ENCODE measurements at places on chromosomes 5 and 9.

DNA sequence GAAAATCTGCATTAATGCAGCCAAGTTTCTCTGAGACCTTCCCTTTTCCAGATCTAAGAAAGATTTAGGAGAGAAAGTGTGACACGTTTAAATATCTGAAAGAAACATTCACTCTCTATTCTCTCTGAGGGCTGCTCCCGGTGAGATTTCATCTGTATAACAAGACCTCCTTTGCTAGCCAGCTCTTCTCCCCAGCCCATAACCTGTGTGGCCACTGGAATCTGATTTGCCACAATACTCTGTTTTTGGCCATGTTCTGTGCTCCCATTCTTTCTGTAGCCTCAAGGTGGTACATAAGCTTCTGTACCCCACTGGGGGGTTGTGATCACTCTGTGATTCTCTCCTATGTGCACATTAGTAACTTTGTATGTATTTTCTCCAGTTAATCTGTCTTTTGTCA is 291.0 kb upstream of the SEMA6A start:
- no peak for DNase-seq

DNA sequence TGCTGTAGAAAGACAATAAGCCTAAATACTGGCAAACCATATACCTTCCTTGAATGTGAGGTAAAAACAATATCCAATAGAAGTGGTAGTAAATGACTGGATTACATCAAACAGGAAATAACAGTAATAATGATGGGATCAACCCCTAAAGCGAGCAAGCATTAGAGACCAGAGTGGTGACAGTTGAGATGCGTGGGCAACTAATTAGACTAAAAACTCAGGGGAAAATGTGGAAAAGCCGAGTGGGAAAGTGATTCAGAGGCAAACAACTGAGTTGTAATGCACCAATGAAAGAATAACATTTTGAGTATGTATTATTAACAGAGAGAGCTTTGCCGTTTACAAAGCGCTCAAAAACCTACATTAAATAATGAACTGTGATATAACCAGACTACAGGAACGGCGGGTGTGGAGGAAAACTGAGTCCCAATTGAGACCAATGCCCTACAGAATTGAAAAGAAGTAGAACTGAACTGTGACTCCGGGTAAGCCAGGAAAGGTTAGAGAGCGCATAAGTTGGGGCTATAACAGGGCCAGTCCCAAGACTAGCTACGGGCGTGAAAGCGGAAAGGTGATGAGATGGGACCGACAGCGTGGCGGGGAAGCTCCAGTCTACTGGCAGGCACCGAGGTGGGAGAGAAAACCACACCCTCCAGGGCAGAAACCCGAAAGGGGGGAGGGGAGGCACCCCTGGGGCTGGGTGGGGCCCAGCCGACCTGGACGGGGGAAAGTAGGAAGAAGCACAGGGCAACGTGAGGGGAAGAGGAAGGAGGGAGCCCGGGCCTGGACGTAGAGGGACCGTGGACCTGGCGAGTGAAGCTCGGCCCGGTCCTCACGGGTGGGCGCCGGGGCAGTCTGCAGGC is 592 bp downstream of the UBAP2 start:
- DNase-seq, result no peak

- DNase-seq, result no peak
These were observed 34.7 kb downstream of the DAP start for GRCh38 chr5:10726179-10726912.

- no peak for DNase-seq
These were observed 357.8 kb downstream of the TMEM167A start for GRCh38 chr5:82719368-82719767.

DNA sequence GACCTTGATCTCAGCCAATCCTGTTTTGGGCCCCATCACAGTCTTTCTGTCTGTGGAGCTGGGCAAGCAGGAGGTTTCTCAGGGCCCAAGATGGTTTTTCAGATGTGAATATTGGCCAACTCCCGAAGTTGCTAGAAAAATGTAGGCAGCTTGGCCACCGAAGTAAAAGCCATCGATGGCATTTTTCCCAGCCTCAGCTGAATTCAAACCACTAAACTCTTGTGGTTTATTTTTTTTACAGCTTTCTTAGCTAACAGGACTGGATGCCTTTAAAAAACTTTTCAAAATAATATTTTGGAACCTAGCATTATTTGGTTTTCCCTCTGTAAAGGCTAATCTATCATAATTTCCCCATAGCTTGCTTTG is 102.5 kb upstream of the ERCC6L2 start:
- DNase-seq, result peak; percentile 89

- DNase-seq, result no peak
These were observed 32.5 kb upstream of the ABLIM3 start for GRCh38 chr5:149108651-149109280.

DNA sequence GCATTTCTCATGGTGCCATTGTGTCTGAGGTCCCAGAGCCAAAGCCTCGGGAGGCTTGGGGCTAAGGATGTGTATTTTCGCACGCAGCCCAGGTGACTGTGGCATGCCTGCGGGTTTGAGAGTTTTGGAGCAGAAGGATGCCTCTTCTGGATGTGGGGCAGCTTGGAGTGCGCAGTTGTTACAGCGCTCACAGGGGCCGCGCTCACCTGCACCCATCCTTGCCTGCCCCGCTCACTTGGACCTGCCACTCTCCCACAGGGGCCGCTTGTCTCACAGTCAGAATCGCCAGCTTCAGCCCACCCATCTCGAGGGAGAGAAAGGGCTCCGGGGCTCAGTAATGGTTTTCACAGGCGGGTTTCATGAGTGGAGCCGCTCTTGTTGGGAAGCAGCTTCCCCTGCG is 132.9 kb downstream of the MVB12B start:
- DNase-seq, result no peak

GRCh38 chr9:129999141-129999510 is 43.9 kb downstream of the FNBP1 start:
- DNase-seq, result no peak

- no peak for DNase-seq
These were observed 285.2 kb upstream of the ITGA1 start for GRCh38 chr5:52502460-52502999.

- DNase-seq, result peak; percentile 100
These were observed 18.2 kb downstream of the SLC22A5 start for GRCh38 chr5:132387640-132388117.

DNA sequence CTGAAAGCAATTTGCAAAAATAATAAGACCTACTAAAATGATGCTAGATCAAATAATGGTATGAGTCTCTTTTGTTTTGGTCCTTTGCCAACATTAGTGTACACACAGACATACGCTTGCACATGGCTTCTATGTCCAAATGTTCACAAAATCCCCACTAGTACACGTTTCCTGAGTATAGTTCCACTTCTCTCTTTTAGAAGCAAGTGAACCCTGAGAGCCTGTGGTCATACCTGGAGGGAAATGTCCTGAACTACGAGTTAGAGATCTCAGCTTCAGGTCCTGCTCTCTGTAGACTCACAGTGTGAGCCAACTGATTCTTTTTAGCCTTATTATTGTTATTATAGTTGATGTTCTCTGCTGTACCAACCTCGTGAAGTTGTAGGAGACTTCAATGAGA is 47.3 kb upstream of the ACTBL2 start:
- DNase-seq, result no peak

- no peak for DNase-seq
These were observed 37.5 kb downstream of the RETREG1 start for GRCh38 chr5:16579142-16579847.

DNA sequence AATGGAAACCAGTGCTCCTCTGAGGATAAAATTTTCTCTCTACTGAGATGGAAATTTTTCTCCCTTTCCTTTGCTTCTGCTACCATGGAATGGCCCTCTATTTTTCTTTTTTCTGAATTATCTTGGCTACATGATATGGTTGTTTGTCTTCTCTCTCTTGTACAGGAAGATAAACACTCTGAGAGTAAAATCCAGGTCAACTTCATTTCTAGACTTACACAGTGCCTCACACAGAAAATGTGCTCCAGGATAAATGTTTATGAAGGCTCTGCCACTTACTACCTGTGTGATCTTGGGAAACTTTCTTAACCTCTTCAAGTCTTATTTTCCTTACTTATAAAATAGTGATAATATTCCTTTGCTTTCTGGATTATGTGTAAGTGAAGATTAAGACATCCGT is 153.9 kb downstream of the PRELID2 start:
- no peak for DNase-seq

- no peak for DNase-seq
These were observed at the start of gene HMMR for GRCh38 chr5:163460562-163461171. TSS of gene HMMR (plus strand) at chr5:163460632. CDS start at chr5:163460693, 61 bp downstream.

DNA sequence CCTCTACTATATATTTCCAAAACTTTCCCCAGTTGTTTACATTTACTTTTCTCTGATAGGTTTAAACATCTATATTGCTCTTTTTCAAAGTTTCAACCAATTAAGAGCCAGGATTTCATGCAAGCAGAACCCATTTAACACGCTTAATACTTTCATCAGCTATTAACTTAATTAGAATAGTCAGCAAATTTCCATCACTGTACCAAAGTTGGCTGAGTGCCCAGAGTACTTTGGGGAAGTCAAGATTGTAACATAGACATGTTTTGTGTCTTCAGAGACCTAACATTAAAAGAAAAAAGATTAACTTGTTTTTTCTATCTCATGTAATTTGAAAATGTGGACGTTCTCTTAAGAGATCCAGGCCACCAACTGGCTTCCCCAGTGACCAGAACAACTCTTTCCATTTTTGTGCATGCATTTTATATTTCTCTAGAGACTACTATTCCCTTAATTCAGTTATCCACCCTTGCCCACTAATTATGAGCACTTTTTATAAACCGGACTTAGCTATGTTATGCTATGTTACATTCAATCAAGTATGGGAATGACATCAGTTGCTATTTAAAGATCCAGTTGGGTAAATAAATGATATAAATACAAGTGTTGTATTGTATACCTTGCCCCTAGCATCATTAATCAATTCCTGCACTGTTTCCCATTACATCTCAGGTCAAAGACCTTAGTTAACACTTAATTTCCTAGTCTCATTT is 478.1 kb upstream of the NMUR2 start:
- no peak for DNase-seq

DNA sequence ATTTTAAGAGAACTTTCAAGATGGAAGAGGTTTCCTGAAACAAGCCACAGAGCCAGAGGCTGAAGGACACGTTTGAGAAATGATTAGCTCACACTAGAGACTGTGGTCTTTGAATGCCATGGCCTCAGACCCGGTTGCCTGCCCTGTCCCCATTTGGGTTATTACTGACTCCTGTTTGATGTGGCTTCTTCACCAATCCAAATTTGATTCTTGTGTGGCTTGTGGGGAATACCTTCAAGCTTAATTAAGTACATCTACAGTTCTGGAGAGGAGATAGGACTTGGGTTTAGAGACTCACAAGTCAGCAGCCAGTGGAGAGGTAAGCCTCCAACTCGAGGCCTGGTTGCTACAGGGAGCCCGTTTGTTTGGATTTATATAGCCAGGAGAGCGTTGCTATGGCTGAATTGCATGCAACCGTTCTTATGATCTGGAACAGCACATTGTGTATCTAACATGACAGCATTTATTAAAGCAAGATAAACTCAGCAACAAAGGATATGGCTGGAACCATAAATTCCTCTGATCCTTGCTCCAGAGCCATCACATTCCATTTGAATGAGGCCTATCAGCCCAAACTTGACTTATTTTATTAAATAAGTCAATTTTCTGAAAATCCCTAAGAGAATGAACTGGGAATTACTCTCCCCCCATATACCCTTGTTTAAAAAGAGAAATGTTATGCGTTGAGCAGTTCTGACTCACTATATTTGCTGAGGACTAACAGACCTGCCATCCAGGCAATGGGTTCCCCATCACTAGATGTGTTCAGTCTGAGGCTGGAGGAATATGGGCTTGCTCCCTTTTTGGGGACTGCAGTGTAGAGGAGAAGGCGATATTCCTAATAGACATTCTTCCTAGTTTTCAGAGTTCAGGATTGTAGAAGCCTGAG is 88.4 kb upstream of the TNFSF8 start:
- peak; percentile 64 for DNase-seq

GRCh38 chr9:135506327-135507103 is 6.0 kb downstream of the MRPS2 start:
- no peak for DNase-seq

GRCh38 chr5:173759691-173760090 is 128.5 kb upstream of the CPEB4 start:
- DNase-seq, result no peak

DNA sequence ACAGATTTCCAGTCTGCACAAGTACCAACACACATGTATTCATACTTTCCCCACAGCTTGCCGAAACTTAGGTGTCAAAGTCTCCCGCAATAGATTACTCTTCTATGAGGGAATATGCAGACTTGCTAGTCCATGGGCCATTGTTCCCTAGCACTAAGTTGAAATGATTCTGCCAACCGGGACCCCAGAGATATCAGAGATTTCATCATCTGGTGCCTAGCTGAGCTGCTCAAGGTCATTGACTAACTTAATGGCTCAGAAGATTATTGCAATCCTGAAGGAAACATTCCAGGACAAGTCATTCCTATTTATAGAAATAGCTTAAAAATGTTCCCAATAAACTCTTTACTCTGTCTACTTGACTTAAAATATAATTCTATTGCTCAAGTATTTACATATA is 202.6 kb downstream of the PIK3R1 start:
- no peak for DNase-seq

DNA sequence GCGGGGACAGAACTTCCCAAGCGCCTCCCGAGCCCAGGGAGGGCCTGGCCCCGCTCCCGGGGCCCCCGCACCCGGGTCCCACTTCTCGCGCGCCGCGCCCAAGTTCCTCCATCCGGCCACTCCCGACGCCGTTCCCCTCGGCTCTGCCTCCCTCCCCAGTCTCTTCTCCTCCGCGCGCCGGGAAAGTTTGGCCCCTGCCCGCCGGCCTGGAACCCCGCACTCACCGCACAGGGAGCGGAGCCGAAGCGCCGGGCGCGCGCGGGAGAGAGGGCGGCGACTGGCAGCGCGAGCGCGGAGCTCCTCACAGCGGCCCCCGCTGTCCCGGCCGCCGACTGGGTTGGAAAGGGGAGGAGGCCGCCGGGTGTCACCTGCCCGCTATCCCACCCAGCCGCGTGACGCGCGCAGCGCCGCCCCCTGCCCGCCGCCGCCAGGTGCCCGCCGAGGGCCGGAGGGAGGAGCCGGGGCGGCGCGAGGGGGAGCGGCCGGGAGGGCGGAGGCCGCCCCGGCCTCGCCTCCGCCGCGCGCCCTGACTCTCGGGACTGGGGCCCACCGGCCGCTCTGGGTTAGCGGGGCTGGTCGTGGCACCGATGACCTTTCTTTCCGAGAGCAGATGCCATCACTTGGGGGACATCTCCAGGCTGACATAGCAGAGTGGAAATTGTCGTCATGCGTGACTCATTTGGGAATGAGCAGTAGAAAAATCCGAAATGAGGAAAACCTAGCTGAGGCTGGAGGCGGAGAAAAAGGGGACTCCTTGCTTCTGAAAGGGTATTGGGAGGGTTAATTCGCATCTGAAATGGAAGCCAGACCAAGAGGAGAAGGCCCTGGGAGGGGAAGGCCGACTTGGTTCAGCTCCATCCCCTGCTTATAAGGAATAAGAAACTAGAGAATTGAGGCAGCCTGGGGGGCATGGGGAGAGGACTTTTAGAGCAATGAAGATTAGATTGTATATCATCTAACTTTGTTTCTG is at the start of gene ELOVL7:
ELOVL7 (minus strand) TSS at position 334 of the 970 bp plus-strand sequence. CDS start 56,872 bp downstream, outside the sequence.
- DNase-seq, result no peak

- no peak for DNase-seq
These were observed 30.7 kb downstream of the GRIN3A start for GRCh38 chr9:101707721-101708120.

GRCh38 chr5:142501890-142502289 is 177.1 kb upstream of the SPRY4 start:
- no peak for DNase-seq

Data from astrocyte of the cerebellum (primary cell).